Fibroblast of the aortic adventitia (primary cell): ENCODE measurements at places on chromosomes 7 and 10.

- peak; percentile 67 for DNase-seq
These were observed at the start of gene GPER1 for GRCh38 chr7:1087952-1088920. TSS of gene GPER1 (plus strand) at chr7:1088113. CDS start at chr7:1091729, 3,616 bp downstream.

DNA sequence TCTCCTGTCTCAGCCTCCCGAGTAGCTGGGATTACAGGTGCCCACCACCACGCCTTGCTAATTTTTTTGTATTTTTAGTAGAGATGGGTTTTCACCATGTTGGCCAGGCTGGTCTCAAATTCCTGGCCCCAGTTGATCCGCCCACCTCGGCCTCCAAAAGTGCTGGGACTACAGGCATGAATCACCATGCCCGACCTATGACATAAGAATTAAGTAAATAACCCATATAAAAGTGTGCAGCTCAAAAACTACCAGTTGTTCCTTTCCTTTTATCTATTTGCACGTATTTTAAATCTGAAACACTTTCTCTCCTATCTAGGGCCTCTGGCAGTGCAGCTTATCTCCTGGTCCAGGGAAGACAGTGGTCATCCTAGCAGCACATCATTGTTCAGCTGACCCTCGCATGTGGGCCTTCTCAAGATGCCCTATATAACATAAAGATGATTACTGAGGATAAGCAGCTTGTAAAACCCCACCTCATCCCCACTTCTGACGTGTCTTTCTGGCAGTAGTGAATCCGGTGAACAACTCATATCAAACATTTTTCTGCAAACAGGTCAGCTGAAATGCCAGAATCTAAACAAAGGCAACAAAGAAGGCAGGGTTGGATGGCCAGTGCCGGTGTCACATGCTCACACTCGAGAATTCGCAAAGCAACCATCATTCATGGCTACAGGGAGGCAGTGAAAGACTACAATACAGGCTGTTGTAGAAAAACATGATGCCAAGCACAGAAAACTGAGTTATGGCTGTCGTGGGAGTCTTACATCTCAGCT, 36.0 kb upstream of the KCNIP2 start:
- peak; percentile 54 for DNase-seq

DNA sequence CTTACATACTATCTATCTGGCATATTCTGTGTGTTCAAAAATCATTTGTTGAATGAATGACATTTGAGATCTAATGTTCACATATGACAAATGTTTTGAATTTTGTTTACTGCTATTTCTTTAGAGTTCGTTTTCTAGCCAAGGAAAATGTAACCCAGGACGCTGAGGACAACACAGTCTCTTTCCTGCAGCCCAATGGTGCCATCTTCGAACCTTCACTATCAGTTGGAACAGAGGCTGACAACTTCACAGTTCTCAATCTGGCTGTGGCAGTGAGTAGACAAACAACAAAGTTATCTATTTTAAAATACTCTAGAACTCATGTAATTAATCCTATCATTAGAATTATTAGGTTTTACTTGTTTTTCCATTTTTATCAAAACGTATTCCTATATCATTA, 22.5 kb downstream of the CD36 start:
- no peak for DNase-seq

- DNase-seq = no peak
These were observed 4.8 kb downstream of the DNMBP start for GRCh38 chr10:100004805-100005510.

DNA sequence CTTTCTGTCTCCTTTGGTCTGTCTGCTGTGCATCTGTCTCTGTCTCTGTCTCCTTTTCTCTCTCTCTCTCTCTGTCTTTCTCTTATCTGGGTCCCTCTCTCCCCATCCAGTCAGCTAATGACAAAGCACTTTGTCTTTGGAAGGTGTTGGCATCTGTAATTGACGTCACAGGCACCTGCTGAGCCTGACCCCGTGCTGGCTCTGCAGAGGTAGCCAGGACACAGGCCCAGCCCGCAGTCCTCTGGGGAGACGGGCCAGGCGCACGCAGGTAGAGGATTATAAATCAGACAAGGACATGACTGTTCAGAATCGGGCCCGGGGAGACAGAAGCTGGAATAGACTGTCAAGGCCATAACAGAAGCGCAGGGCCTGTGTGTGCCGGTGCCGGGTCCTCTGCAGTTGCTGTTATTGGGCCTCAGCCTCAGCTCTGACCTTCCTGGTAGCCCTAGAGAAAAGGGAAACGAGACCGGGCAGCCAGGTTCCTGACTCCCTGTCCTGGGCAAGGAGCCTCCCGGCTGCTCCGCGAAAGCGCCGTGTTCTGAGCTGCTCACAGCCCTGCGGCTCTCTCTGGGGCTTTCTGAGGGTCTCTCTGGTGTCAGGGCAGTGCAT, 10.7 kb upstream of the PSMG3 start:
- no peak for DNase-seq

GRCh38 chr7:118531566-118531965, 307.1 kb downstream of the ANKRD7 start:
- no peak for DNase-seq

DNA sequence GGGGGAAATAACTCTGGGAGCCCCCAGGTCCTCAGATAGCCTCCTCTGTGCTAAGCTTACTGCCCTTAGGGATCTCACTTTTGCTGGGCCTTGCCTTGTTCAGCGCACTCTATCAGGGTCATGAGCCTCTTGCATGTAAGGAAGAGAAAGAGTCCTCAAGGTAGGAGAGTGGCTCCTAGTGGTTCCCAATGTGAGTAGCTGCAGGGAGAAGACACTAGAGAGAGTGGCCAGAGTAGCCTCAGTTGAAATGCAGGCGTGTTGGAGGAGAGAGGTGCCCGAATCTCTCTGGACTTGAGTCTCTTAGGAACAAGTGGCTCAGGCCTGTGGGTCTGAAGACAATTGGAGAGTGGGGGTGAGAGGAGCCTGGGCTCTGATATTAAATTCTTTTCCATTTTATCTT, 94.3 kb upstream of the SORCS3 start:
- DNase-seq = no peak

DNA sequence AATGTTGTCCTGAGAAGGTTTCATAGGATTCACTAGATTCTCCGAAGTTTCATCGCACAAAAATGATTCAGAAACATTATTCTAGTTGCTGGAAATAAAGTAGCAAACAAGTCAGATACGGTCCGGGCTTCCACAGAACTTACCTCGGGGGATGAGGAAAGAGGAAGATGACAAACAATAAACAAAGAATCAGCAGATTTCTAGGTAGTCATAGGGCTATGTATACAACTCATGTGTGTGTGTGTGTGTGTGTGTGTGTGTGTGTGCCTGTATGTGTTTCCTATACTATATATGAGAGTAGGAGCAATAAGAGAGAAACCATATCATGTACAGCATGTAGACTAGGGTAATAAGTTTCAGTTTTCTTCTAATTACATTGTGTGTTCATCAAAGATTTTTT, 16.5 kb downstream of the TMEM236 start:
- DNase-seq = no peak
